Activated CD4-positive, alpha-beta T cell treated with anti-CD3 and anti-CD28 coated beads, Interleukin-2, amount 10 ng/mL, durations not matched to agents 7 days and 5 days (primary cell): ENCODE measurements at places on chromosomes 7 and 10.

GRCh38 chr10:60175441-60175971, 214.2 kb downstream of the ANK3 start:
- DNase-seq: no peak

GRCh38 chr7:24963218-24963617, 16.8 kb downstream of the OSBPL3 start:
- DNase-seq: peak; percentile 15

DNA sequence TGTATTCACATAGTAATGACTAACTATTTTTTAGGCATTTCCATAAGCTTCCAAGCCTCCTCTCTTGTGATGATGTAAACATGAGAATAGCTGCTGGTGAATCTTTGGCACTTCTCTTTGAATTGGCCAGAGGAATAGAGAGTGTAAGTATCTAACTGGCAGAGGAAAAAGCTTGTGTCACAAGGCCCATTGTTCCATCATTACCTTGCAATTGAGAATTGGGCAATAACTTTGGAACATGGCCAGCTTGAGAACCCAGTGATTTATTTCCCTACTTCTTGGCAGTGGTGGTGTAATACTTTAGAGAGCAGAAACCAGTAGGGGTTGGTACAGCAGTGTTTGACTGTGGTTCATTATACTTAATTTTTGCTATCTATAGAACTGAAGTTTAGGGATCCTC, 12.0 kb downstream of the IFRD1 start:
- DNase-seq: no peak

DNA sequence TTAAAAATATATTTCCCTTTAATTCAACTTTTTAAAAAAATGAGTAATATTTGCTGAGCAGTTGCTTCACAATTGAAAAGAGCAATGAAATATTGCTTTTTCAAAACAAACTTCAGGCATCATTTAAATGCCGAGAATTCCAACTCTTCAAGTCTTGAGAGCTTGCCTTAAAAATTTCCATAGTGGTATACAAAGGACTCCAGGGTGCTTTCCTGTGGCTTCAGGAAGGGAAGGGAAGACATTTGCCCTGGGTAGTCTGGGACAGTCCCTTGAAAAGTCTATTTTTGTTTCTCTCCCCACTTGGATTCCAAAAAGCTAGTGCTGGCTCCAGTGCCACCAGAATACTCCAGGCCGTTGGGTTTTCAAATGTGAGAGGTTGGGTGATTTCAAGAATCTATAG, 71.7 kb downstream of the HYCC1 start:
- DNase-seq: no peak

DNA sequence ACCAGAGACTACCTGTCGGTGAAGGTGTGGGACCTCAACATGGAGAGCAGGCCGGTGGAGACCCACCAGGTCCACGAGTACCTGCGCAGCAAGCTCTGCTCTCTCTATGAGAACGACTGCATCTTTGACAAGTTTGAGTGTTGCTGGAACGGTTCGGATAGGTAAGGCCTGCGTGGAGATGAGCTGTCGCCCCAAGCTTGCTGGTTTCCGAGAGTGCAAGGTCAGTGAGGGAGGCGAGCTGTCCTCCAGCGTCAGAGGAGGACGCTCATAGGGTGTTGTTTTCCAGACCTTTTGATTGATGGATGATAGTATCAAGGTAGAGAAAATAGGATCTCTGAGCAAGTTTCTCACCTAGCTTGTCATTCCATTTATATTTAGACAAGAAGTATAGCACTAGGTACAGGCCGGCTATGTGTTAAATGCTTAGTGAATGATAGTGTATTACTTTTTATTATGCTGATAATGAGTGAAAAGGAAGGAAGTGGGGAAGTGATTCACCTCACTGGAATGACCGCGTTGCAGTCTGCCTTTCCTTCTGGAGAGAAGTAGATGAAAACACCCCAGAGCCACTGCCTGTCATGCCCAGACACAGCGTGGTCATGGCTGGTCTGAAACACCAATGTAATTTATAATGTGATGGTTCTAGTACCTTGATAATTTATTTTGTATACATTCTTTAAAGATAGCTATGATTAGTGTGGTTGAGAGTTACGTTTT, 33.9 kb downstream of the BNIP3 start:
- no peak for DNase-seq

GRCh38 chr7:83271212-83272099, 108.8 kb upstream of the PCLO start:
- no peak for DNase-seq

GRCh38 chr10:51313251-51313650, 239.0 kb downstream of the PRKG1 start:
- no peak for DNase-seq

DNA sequence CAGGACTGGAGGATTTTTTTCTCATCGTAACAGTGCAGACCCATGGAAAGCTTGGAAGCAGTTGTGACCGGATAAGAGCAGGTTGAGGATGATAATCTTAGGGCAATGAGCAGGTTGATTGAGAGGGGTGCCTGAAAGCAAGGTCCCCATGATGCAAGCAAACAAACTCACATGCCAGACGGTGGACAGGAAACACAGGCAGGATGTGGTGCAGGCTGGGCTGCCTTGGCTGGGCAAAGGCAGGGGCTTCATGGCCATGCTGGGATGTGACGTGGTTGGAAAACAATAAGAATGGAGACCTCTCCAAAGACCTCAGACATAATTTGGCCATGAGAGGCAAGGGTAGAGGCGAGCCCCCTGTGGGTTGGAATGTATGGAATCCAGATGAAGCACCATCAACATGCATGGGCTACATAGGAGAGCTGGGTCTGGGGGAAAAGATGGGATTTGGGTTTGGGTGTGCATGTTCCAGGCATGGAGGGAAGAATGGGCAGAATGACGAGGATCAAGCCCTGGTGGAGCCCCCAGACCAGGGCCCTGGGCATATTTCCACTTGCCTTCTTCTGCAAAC, 58.3 kb downstream of the IKZF1 start:
- DNase-seq: peak; percentile 69

DNA sequence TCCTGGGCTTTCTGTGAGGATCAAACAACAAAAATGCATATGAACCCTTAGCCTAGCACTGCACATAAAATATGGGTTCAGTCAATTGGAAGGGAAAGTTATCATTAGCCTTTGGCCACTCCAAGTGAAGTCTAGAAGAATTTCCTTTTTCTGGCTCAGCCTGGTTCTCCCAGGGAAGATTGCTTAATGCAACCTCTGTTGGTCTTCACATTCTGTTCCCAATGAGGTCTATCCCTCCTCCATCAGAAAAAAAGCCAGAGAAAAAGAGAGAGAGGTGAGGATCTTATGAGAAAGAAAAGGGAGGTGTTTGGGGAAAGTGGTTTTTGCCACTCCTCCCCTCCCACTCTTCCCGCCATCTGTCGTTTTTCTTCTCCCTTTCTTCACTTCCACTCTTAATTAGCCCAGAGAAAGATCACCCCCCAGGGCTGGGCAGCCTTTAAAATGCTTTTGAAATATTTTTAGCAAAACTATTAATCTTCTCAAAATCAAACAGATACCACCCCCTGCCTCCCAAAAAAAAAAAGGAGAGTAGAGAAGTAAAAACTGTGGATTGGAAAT, 31.1 kb downstream of the CPVL start:
- DNase-seq: no peak

DNA sequence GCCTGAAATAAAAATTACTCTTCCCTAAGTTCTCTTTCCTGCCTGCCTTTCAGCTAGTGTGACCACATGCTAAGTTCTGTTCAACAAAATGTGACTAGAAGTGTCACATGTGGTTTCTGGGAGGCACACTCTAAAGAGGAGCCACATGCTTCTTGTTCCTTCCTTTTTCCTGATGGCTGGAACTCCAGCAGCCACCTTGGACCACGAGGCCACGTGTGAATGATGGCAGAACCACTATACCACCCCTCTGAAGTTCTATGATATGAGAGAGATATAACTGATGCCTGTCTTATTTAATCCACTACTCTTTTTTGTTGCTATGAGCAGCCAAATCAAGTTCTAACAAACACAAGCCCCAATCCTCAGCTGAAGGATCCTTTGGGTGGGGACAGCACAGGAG, 8.1 kb downstream of the PODXL start:
- DNase-seq: no peak

- no peak for DNase-seq
Observed at GRCh38 chr10:131121511-131122035, 189.9 kb downstream of the TCERG1L start.
